Kidney tubule cell (primary cell): ENCODE measurements at places on chromosomes 1 and 21.

- no peak for DNase-seq
These were observed 35.6 kb downstream of the SOX13 start for GRCh38 chr1:204108312-204109141.

DNA sequence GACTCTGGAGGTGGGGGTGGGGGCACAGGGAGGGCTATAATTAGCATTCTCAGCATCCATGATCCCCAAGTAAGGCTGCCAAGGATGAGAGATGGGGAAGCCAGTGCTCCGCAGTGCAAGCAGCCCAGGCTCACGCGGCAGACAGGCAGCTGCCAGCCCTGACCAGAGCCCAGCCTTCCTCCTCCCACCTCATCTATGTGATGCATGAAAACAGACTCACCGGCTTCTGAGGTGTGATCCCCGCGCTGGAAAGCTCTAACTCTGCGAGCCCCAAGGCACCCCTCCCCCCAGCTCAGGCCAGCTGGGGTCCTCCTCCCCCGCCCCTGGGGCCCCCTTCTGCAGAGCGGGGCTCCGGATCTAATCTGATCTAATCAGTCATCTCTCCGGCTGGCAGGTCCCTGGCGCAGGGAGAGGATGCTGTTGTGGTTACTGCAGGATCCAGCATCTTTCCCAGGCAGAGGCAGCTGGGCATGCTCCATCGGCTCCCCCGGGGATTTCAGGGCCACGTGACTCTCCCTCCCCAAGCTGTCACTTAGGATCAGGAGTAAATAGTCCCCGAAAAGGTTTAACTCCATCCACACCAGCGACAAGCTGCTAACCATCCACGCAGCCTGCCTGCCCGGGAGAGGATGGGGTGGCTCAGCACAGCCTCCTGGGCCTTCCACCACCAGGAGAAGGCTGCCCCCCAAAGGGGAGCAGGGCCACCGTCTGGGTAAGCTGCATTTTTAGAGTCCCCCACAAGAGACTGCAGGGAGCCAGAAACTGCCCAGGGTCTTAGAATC is at the start of gene PLEKHA6:
Gene PLEKHA6, minus strand, starts transcription at position 456 of the 782 bp plus-strand sequence. CDS start 86,202 bp downstream, outside the sequence.
- no peak for DNase-seq

GRCh38 chr1:17075470-17076255 is 21.8 kb upstream of the SDHB start:
- peak; percentile 60 for DNase-seq

DNA sequence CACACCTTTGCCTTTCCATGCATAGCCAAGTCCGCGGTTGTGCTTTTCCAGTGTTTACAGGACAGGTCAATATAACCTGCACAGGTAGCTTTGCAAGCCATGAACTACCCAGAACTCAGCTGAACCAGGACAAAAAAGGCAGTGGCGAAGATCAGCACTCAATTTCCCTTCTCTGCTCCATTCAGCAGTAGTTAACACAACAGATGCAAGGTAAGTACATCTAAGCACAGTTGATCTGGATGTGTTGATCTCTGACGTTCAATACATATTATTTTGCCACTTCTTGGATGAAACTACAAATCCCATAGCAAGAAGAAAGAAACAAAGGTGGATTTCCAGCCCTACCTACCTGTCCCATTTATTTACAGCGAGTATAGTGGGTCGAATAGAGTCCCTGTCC is 146.6 kb upstream of the KRTAP19-8 start:
- no peak for DNase-seq

GRCh38 chr1:26496861-26497260 is 24.6 kb downstream of the HMGN2 start:
- DNase-seq = no peak

DNA sequence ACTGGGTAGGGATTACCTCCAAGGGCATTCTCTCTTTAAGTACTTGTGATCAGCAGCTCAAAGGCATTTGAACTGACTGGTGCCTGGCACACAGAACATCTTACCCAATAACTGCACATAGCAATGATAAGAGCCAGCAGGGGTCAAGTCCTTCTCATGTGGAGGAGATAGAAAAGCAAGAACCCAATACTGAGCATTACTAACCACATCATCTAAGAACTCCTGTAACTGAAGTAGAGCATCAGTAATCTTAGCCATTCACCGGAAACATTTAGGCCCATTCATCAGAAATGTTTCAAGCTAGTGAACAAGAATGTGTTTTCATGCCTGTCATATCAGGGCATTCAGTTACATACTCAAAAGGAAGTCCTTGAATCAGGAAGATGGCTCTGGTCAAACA is 33.6 kb upstream of the THEM4 start:
- DNase-seq = peak; percentile 89

DNA sequence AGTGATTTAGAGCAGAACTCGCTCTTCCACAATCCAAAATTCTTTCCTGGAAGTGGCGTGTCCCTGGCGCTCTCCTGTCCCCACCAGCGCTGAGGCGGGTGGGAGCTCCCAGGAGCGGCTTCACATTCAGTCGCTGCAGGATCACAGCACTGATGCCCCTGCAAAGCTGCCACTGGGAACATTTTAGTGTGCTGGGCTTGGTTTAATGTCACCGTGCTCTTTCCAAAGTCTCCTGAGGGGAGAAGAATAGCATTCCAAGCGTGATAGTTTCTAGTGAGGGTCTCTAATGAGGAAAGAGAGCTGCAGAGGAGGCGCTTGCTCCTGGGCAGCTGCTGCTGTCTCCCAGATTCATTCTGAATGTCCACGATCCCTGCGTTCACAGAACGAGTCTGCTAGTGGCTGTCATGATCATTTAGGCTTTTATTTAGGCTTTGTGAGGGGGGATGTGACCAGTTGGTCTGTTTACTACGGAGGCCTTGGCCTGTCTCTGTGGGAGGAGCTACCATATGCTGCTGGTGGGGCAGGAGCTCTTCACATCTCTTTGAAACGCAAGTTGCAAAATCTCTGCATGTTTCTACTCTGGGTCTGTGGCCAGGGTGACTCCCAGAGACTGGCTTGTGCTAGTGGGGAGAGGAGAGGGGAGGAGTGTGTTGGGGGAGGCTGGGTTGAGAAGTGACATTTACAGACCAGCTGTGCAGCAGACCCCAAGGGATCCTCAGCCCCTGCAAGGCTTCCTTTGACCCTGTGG is 23.4 kb downstream of the OLFML3 start:
- no peak for DNase-seq
